Stomach (tissue), 19 donors: ENCODE measurements at places on chromosomes 5 and 9. TPM values are rescaled to one million over a fixed set of nuclear protein-coding genes. Genes with fewer than 3 reads are reported as not detected.

DNA sequence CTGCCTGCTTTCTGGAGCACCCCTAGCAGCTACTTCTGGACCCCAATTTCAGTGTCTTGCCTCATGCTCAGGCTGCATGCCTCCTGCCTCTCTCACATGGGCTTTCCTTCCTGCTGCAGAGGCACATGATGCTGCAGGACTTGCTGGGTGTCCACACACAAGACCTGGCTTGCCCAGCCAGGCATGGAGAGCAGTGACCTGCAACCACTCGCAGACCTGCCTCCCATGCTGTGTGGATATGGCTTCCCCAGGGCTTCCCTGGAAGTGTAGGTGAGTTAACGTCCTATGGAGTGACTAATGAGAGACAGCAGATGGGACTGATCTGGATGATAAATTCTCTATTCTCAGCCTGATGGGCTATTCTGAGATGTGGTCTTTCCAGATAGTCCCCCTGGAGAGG is 53.2 kb upstream of the SMIM32 start:
- no peak for DNase-seq

DNA sequence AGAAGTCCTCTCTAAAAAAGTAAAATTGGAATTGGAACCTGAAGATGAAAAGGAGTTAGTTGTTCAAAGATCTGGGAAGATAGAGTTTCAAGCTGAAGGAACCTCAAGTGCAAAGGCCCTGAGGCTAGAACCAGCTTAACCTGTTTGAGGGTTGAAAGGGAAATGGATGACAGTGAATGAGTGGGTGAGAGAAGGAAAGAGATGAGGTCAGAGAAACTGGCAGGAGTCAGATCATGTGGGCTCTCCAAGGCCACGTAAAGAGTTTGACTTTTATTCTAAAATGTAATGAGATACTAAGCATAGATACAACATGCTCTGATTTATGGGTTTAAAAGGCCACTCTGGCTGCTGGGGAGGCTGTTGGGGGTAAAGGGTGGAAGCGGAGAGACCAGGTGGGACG is 2.5 kb upstream of the RAD23B start:
- no peak for DNase-seq

DNA sequence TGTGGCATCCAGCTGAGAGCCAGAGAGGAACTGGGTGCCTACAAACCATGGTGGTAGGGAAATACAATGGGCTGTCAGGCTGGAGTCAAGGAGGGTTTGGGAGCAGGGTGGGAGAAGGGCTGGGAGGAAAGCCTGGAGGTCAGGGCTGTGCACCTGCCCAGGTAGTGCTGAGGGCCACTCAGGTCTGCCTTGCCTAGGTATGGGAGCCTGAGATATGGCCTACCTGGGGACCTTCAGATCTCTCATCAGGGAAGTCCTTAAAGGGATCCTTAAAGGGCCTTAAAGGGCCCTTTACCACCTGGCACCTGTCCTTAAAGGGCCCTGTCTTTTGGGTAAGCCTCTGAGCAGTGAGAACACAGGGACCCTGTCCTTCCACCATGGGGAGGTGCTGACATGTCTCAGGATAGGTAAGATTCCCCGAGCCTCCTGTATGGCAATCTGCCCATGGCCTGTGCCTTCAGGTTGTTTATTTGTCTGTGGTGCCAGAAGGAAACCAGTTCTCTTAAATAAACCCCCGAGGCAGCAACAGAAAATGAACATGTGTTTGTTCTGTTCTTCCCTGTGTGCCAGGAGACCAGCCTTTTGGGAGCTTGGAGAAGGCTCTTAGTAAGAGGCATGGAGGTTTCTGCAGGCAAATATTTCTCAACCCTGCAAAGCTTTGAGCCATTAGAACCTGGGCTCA is 23.3 kb downstream of the SLC25A48 start:
- DNase-seq, result no peak

GRCh38 chr5:33258553-33258952 is 182.2 kb upstream of the TARS1 start:
- no peak for DNase-seq

DNA sequence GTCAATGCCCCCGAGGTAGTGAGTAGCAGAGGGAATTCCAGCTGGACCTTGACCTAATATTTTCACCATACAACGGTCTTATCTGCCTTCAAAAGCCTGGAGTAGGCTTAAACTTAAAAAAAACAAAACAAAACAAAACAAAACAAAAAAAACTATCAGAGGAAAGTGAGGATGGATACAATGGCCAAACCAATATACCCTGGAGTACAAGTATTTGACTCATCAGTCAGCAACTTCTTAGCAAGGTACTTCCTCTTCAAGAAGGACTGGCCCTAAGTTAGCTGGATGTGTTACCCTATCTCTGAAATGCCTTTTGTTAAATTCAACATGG is 160.6 kb upstream of the GNA14 start:
- DNase-seq, result no peak

DNA sequence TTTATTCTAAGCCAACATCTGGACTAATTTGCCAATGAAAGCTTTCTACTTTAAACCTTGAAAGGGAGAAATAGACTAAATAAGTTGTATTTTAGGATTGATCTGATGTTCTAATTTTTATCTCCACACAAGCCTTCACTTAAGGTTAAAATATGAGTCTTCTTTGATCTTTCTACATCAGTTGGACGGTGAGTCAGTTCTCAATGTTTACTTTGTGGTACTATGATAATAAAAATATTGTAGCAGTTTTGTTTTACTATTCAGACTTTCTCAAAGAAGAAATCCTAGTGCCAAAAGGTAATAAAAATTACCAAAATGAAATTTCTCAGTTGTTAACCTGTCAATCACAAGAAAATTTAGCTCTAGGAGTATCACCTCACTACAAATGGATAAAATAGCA is 203.5 kb upstream of the RGMB start:
- no peak for DNase-seq

DNA sequence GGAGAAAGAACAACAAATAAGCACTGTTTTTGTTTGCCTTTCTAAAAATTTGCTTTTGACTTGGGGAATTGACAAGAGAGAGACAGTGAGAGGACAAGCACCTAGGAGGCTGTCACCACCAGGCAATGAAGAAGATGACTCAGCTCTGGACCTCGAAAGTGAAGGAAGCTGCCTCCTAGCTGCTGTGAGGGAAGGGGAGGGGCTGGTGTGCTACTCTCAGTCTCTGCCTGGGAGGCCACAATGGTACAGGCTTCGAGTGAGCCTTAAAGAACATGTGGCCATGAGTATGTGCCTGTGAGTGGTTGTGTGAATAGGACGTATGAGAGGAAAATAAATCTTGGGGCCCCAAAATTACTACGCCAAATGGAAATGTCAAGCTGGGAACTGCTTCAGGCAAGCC is 7.1 kb upstream of the PLK2 start:
- peak; percentile 29 for DNase-seq

DNA sequence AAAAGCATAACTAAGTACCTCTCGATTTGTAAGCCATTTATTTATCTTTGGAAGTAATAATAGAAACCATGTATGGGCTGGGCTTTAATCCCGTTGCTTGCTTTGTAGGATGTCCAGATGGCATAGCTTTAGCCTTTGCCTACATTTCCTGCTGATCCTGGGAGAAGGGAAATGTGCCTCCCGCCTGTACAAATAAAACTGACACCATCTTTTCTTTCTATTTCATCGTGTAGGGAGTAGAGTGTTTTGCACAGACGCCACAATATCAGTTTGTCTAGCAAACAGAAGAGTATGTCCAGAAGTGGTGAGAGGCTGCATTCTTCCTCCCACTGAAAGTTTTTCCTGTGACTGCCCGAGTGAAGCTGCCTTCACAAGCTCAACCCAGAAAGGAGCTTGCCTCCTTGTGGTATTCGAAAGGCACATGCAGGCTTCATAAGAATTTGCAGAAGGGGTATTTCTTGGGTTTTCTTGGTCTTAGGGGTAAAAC is 24.7 kb upstream of the TJP2 start:
- DNase-seq, result no peak

DNA sequence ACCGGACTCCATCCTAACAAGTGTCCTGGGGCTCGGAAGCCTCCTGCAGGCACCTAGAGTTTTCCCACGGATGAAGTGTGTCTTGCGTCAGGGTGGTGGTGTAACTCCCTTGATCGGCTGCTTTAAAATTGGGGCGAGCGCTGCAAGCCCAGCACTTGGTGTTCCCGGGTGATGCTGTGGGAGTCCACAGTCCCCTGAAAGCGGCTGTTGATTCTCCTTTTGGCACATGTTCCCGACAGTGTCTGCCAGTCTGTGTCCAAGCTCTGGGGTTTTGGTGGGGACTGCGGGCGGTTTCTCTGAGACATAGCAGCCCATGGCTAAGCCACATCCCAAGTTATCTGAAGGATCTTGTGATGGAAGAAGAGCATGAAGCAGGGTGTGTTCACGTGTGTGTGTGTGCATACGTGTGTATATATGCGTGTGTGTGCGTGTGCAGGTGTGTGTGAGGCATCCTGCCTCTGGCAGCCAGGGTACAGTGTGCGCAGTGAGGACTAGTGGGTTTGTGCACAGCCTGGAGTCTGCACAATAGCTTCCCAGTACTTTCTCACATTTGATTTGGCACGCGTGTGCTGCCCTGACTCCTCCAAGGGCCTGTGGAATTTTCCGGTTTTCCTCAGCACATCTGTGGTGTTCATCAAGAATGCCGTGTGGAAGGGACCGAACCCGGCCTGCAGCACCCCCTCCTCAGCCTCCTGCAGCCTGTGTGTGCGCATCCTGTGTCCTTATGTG is 16.9 kb downstream of the SLC25A48 start:
- no peak for DNase-seq

- DNase-seq, result peak; percentile 95
Measured at GRCh38 chr9:114505187-114506081, at the start of gene WHRN. Gene WHRN, minus strand, starts transcription at chr9:114505473. Its CDS starts 672 bp downstream, at chr9:114504801.

DNA sequence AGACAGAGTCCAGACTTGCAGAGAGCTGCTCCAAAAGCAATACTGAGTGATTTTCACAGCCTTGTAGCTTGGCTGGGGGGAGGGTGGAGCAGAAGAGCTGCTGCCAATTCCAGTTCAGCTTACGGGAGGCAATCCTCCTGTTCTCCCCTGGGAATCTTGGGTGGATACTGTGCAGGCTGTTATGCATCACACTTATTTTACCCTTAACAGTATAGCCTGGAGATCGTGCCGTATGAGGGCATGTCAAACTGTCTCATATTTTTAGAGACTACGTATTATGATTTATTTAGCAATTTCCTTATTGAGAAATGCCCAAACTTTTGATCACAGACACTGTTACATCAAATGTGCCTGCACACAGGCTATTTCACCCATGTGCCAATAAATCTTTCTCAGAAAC is 85.2 kb downstream of the BASP1 start:
- no peak for DNase-seq

DNA sequence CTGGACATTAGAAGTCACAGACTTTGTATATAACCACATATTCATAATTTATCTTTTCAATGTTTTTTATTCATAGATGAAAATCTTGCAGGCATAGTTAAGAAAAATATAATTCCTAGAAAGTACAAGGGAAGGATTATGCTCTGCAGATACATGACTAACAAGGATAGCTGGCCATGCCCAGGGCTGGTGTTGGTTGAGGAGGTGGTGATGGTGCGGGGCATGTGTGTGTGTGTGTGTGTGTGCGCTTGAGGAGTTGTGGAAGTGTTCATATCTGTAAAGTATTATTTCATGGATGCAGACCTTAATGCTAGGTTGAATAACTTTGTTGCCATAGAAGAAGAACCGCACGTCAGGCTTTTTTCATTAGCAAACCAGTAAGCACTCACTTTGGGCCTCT is 1.3 kb downstream of the S1PR3 start:
- no peak for DNase-seq

- DNase-seq, result no peak
Measured at GRCh38 chr5:65262096-65262495, 219.6 kb downstream of the ADAMTS6 start.

- no peak for DNase-seq
Measured at GRCh38 chr5:947626-948471, 55.2 kb downstream of the TRIP13 start.

- DNase-seq, result no peak
Measured at GRCh38 chr5:128597156-128597555, 59.1 kb upstream of the FBN2 start.

DNA sequence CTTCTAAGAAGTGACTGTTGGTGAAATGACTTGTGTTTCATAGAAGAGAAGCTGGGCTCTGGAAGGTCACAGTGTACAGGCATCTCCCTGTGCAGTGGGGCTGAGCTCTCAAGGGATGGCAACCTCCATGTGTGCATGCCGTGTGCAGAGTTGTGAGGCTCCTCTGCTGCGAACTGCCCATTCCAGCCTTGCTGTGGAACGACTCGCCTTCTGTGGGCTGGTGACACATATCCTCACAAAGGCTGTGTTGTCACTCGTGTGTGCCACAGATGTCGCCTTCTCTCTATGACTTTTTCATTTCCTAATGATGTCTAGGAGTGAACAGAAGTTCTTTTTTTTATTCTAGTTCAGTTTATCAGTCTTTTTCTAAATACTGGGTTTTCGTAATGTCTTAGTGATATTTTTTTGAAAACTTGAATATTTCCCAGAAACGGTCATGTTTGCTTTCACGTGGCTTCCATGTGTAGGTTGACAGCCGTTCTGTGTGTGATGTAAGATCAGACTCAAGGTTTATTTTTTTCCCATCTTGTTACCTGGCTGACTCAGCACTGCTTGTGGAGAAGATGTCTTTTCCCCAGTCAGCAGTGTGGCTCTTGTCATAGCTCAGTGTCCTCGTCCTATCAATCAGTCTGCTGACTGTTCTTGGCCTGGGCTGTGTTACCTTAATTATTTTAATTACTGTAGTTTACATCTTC is 57.3 kb upstream of the CACNA1B start:
- DNase-seq, result no peak

- no peak for DNase-seq
Measured at GRCh38 chr5:7396713-7397454, 946 bp downstream of the ADCY2 start.

- DNase-seq, result no peak
Measured at GRCh38 chr5:113757508-113757907, 244.0 kb downstream of the YTHDC2 start.

GRCh38 chr5:66843065-66843464 is 246.9 kb downstream of the MAST4 start:
- DNase-seq, result no peak

DNA sequence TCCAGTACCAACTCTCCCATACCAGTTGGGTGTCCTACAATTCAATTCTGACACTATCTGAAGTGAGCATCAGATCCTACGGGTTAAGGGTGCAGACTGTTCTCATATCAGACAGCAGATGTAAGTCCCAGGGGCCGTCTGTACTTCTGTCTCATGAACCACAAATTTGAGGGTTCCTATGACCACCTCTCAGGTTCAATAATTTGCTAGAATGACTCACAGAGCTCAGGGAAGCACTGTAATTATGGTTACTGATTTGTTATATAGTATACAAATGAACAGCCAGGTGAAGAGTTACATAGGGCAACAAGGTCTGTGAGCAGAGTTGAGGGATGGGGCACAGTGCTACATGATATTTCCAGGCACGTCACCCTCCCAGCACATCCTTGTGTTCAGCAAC is 499.1 kb downstream of the DMAC1 start:
- no peak for DNase-seq

PTPRD gene
- total RNA-seq, result 0.45 TPM

IL9 gene
- total RNA-seq, result not detected

ATP6V0E1 gene
- total RNA-seq, result 127 TPM

TMC1 gene
- not detected for total RNA-seq

DMRT2 gene
- not detected for total RNA-seq

MAN2A1 gene
- 50.1 TPM for total RNA-seq

PCDHGB1 gene
- 0.92 TPM for total RNA-seq

PCA3 gene
- 0.45 TPM for total RNA-seq

FAM221B gene
- total RNA-seq, result not detected

SLC36A2 gene
- total RNA-seq, result not detected

SLC34A1 gene
- total RNA-seq, result not detected

DAB2 gene
- total RNA-seq, result 43.0 TPM

ENTREP1 gene
- total RNA-seq, result 2.0 TPM

ZNF484 gene
- 0.58 TPM for total RNA-seq

MUSK gene
- total RNA-seq, result 4.6 TPM
